ENCODE measurements at places on chromosomes 2 and 18.

DNA sequence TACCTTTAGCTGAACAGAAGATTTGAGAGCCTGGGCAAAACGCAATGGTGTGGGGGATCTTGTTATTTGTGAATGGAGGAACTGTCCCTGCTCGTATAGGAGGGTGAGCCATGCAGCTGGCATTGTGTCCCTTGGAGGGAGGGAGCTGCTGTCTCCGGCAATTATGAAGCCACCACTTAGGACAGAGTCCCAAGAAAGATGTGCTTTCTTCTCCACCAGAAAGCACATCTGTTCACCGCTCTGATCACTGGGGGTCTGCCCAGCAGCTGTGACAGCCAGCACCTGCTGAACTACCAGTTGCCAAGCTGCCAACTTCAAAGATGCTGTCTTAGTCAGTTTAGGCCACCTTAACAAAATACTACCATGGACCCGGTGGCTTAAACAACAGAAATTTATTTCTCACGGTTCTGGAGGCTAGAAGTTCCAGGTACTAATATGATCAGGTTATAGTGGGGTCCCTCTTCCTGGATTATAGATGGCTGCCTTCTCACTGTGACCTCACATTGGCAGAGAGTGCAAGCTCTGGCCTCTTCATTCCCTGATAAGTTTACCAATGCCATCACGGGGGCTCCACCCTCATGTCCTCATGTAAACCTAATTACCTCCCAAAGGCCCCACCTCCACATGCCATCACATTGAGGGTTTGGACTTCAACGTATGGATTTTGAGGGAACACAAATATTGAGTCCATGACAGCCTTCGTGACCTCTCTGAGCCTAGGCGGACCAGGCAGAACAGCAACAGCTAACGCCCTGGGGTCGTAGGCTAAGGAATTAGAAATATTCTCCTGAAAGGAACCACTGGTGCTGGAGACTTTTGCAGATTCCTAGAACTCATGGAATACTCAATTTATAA, 148.3 kb downstream of the RHBDD1 start:
- no peak for DNase-seq

DNA sequence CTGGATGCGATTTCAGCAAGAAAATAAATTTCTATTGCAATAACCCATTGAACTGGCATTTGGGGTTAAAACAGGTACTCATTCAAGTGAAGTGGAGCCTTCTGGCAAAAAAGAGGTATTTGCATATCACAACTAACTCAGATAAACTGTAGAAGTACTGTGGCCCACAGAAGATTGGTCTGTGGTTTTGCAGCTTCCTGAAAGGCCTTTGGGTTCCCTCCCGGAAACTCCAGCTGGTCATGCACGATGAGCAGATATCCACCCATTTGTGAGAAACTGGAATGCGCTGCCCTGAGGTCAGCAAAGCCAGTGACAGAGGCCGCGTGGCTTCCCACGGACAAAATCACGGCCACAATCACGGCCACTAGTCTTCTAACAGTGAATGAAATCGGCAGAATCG, 106.3 kb downstream of the EPHA4 start:
- peak; percentile 7 for DNase-seq

GRCh38 chr2:49236316-49236715, 82.0 kb upstream of the FSHR start:
- DNase-seq = no peak

DNA sequence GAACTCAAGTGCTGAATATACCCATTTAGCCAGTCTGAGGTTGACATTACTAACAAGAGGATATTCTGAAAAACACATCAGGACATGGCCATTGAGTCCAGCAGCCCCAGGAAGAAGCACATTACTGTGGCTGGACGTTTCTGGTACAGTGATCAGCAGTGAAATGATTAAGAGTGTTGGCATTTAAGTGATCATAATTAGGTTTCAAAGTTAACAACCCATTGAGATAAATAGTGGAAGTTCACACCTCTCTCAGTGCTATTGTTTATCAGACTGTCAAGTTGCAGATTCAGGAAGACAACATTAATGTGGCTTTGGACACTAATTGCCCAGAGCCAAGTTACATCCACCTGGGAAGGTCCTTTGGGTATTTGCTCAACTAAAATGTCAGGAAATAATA, 139.5 kb upstream of the GAREM1 start:
- no peak for DNase-seq

DNA sequence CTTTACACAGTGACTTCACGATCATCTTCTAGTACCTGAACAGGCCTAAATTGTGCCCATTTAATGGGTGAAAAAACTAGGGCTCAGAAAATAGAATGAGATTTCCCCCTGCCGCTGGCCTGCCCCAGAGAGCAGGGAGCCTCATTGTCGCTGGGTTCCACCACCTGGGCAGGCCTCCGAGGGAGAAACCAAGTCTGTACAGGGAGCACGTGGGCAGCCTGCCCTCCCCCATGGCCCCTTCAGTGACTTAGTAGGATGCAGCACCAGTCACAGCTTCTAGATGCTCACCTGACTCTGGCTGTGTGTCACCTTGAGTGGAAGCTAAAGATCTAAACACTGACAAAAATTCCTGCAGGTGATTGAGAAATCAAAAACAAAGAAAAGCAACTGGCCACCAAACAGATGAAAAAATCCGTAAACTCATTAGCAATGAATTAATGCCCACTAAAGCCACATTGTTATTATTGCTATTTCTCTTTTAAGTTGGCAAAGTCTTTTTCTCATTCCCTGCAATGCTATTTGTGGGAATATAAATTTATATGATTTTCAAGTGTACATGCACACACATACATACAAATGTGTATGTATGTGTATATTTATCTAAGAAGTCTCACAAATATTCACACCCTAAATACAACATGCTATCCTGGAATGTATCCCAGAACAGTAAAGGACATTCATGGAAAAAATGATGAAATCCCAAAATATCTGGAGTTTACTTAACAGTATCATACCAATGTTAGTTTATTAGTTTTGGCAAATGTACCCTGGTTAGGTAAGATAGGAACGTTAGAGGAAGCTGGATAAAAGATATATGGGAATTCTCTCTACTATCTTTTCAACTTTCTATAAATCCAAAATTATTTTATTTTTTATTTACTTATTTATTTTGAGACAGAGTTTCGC, 18.7 kb upstream of the ASPRV1 start:
- no peak for DNase-seq

DNA sequence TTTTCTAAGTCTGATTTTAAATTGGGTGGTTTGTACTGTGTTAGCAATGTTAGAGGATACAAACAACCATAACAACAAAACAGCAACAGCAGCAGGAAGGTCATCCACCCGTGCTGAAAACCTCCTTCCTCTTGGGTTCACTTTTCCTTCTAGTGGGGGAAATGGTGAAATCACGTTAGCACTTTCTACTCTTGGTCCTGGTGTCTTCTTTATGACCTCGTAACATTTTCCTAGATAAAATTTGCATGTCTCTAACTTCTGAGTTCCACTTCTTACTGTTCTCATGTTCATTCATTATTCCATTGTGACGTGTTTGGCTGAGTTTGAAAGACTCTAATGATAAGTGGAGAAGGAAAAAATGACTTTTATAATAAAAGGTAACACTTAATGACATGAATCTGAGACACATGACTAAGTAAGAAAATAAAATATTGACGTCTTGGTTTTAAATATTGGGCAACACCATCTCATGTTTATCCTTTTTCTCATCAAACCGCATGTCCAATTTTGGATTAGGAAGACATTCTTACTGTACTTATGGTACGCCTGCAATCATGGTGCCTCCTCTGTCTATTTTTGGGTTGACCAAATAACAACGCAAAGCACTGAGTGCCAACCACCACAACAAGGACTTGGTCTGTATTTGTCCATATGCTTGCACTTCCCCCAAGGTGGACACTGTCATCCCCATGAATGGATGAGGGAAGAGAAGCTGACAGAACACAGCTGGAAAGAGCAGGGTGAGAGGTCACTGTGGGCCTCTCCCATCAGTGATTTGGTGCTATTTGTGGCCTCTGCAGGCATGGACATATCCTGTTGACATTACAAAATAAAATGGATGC, 25.7 kb upstream of the IL1R1 start:
- no peak for DNase-seq

DNA sequence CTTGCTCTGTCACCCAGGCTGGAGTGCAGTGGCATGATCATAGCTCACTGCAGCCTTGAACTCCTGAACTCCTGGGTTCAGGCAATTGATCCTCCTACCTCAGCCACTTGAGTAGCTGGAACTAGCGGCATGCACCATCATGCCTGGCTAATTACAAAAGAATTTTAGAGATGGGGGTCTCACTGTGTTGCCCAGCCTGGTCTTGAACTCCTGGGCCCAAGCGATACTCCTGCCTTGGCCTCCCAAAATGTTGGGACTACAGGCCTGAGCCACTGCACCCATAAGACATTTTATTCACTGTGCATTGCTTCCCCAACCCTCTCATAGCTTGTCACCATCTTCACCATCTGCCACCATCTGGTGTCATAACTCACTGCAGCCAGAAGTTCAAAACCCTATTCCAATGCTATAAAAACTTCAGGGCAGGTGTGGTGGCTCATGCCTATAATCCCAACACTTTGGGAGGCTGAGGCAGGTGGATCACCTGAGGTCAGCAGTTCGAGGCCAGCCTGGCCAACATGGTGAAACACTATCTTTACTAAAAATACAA, 78.7 kb downstream of the NCAPH start:
- DNase-seq = no peak

- DNase-seq = no peak
These were observed 205.3 kb upstream of the CDH20 start for GRCh38 chr18:61127714-61128467.

DNA sequence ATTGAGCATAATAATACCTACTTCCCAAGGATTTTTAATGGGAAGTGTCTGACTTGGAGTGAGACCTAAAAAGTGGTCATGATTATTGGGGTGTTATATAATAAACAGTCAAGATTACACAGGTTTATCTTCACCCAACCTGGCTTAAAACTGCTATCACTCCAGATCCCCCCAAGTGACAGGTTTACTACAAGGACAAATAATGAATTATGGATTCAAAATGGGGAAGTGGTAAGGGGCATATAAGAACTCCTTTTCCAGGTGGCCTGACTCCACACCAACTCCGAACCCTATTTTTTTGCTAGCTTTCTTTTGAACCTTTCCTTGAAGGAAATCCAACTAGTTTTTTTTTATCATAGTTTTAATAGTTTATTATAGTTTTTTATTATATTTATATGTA, 663.0 kb upstream of the FANCL start:
- no peak for DNase-seq

DNA sequence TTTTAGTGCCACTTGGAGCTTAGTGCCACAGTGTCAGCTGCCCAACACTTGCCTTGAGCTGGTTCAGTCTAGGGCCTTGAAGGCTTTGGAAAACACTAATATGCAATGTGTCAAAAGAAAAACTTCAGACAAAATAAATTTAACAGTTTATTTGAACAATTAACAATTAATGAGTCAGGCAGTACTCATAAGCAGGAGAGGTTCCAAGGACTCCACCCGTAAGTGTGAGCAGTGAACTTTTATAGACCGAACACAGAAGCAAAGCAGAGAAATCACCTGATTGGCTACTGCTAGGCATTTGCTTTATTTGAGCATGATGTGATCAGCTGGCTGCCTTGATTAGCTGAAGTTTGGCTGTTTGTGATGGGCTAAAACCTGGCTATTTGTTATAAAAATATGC, 49.5 kb upstream of the TBC1D8 start:
- no peak for DNase-seq

DNA sequence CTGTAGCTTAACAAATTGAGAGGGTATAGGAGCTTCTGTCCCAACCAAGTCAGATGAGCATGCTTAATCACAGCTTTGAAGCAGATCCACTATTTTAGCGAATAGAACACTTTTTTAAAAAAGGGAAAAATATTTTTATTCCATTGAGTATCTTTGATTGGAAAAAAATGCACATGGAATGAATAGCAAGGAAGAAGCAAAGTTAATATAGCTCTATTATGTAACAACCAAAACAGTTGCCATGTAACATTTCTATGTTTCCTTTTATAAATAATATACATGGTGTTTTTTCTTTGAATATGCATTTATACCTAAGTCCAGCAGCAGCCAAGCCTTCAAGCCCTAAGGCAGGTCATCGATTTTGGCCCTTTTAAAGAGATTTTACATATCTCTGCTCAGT, 21.4 kb upstream of the SPTBN1 start:
- no peak for DNase-seq

GRCh38 chr2:172431463-172431862, 4.1 kb downstream of the ITGA6 start:
- DNase-seq = no peak

GRCh38 chr18:58865701-58866065, 1.0 kb downstream of the ZNF532 start:
- no peak for DNase-seq

DNA sequence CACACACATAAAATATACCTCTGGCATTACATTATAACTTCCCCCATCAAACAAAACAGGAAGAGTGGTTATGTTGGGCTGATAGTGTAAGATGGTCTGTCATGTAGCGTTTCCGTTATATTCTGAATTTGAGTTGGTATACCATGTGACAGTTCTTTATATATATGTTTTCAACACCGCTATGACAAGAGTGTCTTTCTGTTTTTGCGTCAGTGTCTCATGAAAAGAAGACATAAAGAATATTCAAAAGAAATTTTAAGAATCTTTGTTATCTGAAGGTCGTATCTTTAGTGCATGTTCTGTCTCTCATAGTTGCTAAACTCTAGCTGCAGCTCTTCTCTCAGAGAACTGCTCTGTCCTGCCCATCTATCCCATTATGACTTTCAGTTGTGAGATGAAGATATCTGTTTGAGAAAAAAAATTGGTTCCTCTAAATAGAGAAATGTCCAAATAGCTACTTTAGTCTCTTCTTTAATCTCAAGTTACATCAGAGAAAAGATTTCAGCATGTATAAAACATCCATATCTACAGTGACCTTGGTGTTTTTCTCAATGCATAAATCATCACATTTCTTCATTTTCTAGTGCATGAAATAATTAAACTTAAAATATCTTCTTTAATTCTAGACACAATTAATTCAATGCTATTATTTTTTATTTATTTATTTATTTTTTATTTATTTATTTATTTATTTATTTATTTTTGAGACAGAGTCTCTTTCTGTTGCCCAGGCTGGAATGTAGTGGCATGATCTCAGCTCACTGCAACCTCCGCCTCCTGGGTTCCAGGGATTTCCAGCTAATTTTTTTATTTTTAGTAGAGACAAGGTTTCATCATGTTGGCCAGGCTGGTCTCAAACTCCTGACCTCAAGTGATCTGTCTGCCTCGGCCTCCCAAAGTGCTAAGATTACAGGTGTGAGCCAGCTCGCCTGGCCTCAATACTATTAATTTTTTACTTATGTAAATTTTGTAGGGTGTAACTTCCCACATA, 24.3 kb upstream of the PSME4 start:
- DNase-seq = peak; percentile 82

GRCh38 chr2:136175466-136175865, 57.5 kb upstream of the CXCR4 start:
- no peak for DNase-seq

GRCh38 chr2:230447455-230448451, 31.8 kb downstream of the SP100 start:
- peak; percentile 79 for DNase-seq
